ENCODE measurements at places on chromosomes 4 and X.

DNA sequence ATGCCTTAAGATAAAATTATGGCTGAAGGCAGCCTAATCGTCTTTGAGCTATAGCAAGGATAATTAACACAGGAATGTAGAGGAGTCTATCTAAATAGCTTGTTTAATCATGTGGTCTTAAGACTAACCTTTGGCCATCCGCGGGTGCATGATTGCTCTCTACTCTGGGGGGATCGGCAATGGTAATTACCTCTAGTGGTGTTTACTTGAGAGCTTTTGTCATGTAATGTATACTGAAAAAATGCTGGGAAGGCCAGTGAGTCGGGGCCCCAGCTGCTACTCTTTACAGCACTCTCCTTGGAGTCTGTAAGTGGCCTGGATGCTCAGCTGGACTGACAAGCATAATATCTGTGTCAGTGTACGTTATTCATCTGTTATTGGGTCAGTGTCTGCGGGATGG, 65.5 kb upstream of the GNPDA2 start:
- DNase-seq, result no peak

DNA sequence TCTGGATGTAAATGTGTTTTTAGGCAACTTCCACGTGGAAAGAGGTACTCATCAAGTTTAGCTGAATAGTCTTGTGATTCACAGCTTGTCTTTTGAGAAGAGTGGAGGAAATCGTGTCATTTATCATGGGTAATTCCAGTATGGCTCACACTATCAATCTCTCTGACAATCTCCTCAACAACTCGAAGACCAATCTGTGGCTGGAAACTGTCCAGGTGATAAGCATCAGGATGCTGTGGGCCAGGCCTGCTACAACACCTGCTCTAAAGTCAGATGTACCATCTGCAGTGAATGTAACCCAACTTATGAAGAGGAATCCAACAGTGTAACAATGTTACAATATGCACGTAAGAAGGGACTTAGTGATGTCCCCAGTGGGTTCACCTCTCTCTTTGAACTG, 132.1 kb upstream of the GK2 start:
- no peak for DNase-seq

DNA sequence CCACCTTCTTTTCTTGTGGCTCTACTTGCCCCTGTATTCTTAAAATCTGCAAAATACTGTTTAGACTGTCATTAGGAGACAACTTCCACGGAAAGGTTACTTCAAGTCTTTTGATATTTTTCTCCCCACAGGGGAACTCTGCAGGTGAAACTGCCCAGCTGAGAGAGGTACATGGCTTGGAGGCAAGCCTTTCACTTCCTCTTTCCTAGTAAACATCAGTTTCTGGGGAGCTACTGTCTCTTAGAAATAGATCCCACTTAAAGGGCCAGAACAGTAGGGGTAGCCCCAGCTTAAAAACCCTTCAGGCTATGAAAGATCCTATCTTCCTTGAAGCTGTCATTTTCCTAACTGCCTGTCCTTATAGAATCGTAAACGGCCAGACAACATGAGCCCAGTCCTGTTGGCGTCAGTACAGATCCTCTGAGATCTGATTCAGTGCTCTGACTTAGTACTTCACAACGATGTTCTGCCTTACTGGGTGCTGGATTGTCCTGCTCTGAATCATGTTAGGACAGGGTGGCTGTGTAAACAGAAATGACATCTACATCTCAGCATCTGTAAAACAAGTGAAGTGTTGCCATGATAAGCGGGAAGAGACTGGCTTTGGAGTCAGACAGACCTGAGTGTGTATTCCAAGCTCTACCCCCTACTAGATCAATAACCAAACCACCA, 102.1 kb downstream of the ITIH6 start:
- no peak for DNase-seq

DNA sequence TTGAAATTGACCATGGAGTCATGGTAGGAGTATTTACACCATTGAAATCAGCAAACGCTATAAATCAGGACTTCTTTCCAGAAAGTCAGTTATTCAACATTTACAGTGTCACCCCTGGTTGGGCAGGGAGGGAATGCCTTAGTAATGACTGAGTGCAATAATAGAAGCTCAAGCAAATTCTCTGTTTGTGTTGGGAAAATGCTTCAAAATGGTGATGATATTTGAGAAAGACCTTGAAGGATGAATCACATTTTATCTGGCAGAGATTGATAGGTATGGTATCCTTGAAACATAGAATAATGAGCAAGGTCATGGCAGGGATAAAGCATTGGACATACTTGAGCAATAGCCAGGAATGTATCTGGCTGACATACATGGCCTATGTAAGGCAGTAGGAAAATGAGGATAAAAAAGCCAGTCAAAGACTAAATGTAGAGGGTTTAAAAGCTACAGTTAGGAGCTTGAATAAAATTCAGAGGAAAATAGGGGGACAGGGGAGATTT, 248.7 kb downstream of the FMR1NB start:
- DNase-seq, result no peak

DNA sequence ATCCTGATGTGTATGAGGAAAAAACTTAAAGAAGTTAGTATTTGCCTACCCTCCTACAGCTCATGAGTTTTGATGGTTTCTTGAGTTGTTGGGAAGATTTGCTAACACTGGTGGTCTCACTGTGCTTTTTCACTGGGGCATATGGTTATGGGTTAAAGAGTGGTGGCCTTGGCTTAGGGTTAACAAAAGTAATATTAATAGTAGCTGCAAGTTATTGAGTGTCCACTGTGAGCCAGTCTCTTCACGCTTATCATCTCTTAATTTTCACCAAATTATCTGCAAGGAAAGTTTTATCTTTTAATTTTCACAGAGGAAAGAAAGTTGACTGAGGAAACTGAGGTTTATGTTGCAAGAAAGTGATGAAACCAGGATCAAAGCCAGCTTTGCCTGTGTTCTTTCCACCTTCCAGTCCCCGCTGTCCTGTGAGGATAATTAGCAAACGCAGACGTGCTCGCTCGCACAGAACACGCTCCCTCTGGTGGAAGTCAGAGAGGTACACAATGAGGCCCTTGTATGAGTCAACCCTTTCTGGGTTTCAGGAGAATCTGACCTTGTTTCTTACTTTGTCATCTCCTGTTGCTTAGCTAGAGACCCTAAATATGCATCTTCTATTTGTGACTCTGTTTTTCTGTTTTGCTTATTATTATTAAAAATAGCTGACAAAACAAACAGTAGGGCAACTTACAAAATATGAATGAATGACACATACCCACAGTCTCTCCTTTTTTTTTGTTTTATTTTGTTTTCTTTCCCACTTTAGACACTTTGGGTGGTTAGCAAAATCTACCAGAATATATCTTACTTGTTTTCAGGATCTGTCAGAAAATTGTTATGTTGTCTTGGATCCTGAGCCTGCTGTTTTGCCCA, 94.3 kb downstream of the DDIT4L start:
- DNase-seq, result peak; percentile 74

DNA sequence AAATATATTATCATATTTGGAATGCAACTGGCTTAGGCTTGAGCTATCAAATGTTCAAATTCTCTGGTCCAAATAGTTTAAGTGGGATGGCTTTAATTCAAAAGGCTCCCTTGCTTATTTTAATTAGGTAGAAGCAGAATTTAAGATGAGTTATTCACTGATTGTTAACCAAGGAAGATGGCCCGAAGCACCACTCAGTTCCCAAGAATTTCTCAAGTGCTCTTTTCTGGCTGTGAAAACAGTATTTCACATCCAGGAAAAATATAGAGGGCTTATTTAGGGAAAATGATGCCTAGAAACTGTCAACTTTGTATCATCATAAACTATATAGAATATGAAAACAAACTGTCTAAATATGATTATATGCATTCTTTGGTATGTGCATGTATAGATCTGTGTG, 246.5 kb upstream of the SFRP2 start:
- no peak for DNase-seq

DNA sequence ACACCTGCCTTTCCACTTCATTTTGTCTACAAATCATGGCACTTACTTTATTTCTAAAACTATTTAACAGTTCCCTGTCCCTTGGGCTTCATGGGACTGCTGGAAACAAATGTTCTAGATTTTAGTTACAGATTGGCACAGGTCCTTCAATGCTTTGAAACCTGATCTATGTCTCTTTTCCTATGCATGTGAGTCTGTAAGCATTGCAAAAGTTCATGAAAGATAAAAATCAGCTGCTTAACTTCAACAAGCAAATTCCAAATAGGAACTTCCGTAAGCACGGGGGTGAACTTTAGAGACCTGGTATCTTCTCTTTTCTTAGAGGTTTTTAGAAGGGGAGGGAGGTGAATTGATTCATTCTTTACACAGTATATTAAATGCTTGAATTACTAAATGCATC, 9.5 kb downstream of the LGI2 start:
- no peak for DNase-seq

- DNase-seq, result no peak
Observed at GRCh38 chr4:99435154-99435553, at the start of gene ADH7. TSS of gene ADH7 (minus strand) at chr4:99435342. CDS start at chr4:99435233, 109 bp downstream.

GRCh38 chrX:120485315-120485637, 16.2 kb upstream of the LAMP2 start:
- DNase-seq, result no peak

DNA sequence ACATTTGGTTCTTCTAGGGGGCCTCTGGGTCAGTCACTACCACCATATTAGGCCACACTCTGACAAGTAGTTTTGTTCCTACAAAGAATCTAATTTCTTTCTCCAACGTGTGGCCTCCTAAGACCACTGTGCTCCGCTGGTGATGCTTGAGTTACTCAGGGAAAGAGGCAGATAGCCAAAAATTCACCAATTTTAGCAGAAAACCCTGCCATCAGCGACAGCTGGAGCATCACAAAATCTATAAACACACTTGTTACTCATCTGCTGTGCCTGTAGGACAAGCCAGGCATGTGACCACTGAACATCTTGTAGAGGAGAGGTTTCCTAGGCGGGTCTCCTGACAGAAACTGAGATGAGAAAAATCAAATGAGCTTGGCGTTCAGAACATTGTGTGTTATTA, 105.4 kb downstream of the SYNPO2 start:
- no peak for DNase-seq

DNA sequence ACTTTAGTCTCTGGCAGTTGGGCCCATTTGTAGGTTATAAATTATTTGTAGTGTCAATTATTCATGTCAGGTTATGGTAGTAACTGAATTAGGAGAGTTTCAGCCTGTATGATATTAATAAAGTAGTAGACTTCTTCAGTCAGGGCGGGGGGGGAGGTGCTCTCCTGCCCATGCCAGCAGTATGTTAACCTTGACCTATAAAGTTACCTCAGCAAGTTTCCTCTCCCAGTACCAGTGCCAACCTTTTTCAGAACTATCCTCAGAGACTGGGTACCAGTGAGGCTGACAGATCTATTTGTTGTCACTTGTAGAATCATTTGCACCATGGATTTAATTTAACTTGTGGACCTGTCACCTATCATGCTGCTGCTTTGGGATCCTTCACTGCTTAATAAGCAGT, 88.0 kb downstream of the PRRG1 start:
- DNase-seq, result no peak

DNA sequence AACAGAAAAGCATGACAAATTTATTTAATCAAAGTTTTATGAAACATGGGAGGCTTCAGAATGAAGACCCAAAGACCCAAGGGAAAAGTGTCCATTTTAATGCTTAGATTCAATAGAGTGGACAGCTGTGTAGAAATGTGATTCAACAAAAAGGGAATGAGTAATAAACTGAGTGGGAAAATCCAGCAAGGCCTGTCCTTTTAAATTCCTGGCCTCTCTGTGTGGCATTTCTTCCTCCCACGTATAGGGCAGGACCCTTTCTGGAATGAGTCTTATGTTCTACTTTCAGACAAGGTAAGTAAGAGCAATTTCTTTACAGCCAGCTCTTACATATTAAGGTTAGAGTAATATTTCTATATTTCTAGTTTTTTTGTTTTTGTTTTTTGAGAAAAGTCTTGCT, 14.5 kb downstream of the AASDH start:
- no peak for DNase-seq

DNA sequence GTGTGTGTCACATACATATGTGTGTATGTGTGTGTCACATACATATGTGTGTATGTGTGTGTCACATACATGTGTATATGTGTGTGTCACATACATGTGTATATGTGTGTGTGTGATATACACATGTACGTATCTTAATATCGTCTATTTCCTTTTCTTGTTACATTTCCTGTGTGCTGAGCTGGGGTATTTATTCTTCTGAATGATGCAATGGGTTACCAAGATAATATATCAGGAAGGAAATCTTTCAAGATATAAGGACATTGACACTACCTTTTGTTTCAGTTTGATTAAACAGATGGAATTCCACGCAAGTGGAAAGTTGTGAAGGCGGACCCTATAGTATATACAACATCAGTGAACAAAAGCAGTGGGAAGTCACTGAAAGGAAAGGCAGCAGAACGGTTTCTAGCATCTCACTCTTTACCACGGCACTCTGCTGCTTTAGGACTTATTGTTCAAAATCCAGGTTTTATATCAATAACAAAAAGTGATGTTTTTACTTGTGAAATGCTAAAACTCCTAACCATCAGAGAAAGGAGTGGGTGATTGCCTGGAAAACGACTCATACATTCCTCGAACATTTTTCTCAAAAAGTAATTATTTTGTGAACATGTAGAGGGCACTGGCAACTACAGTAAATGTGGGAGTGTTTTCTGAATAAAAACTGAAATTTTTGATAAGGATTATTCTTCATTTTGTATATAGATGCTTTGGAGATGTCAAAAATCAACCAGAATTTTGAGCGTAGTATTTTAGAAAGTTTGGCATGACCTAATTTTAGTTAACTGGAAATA, 43.1 kb upstream of the IL21 start:
- DNase-seq, result no peak

DNA sequence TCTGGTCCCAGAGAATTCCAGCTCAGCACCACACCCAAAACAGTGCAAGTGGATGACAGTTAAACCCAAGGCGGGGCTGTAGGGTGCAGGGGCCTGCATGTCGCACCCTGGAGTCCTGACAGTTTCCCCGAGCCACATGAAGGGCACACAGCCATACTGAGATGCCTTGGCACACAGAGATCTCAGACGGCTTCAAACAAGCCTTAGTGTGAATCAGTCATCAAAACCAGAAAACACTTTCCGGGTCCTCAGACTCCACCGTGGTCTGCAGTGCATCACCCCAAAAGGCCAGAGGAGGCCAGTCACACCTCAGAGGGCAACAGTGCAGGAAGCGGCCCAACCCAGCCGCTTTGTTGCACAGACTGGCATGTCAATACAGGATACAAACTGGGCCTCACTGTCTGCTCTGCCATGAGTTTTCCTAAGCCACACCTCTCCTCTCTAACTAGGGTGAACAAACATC, 64.6 kb upstream of the ENPP6 start:
- no peak for DNase-seq

All from Caki2 (cell line).